ENCODE measurements at places on chromosomes 13 and 19.

GRCh38 chr19:5298471-5298901, 42.1 kb downstream of the PTPRS start:
- DNase-seq = no peak

- no peak for DNase-seq
Observed at GRCh38 chr13:104953588-104953987, 1581.9 kb downstream of the EFNB2 start.

- DNase-seq = no peak
Observed at GRCh38 chr13:25906191-25906661, 145.6 kb downstream of the SHISA2 start.

DNA sequence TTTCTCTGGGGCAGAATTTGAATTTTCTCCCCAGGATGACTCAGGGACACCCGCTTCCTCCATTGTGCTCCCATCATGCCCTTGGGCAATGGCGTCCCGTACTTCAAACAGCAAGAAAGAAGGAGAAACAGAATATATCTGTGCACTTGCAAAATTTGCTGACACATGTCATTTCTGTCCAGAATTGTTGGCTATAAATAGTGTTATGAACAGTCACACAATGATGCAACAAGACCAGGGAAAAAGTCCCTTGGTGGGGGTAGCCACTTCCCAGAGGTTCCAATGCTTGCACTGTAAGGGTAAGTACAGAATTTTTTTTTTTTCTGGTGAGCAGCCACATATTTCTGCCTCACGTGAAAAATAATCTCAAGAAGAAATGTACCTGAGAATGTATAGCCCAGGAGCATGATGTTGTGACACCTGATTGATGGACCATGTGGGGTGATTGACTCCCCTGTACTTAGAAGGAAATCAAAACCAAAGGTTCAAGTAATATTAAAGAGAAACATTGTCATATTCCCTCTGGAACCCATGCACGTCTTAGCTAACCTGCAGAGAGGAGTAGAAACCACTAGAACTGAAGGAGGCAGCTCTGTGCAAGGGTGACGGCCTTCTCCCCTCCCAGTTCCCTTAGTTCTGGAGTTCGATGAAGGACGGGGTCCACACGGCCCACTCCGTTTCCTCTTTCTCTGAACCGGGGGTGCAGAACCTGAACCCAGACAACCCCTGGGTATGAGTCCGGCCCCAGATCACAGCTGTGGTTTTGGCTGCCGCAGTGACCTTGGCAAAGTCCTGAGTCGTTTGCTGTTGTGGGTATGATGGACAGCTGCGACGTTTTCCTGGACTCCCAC, 9.3 kb upstream of the LAIR1 start:
- DNase-seq = no peak

- peak; percentile 98 for DNase-seq
Observed at GRCh38 chr19:45885556-45886426, at the start of gene IRF2BP1. Gene IRF2BP1 (minus strand): TSS chr19:45886141. CDS start chr19:45885774, 367 bp downstream.

Data from spleen (tissue), 13 donors.